Activated T-helper 9 cell treated with anti-CD3 and anti-CD28 coated beads, Interleukin-2, amount 50 U/mL, for 16 hours (primary cell): ENCODE measurements at places on chromosomes 7 and 10.

DNA sequence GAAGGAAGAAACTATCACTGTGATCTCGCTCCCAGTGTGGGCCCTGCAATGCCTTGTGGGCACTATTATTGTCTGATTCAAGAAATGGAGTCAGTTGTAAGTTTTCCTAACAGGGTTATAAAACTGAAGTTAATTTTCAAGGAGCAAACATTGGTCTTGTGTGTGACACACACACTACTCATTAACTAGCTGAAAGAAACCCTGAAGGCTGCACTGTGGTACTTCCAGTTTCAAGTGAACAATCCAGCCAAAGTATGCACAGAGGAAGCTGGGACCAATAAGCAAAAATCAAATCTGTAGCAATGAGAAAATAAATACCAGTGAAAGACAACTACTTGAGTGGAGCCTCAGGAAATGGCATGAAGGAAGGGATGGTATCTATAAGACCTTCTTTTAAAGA is 506.6 kb upstream of the POT1 start:
- no peak for DNase-seq

- DNase-seq, result no peak
Measured at GRCh38 chr10:112810711-112811151, 139.3 kb upstream of the TCF7L2 start.

DNA sequence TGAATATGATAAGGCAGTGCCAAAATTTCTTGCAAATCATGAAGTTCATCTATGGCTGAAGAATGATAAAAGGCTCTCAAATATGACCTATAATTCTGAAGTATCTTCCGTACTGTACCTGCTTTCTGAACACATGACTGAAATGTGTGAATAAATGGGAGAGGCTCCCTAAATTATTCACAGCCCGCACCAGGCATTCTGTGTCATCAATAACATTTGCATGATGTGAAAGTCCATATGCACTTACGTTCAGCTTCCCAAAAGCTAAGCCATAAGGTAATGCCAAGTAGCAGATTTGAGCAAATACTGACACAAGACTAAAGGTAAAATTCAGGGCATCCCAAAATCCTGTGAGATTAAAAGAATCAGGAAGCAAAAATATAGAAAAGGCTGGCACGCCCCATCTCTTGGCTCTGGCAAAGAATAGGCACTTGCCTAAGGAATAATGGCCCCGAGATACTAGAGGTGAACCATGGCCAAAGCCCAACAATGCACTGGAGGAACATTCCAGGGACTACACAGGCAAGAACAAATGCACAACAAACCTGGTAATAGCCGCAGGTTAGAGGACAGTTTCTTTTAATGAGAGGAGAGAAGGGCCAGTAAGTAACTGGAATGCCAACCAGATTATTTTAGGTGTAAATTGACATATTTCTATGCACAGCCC is 280.5 kb downstream of the IPMK start:
- DNase-seq, result no peak

DNA sequence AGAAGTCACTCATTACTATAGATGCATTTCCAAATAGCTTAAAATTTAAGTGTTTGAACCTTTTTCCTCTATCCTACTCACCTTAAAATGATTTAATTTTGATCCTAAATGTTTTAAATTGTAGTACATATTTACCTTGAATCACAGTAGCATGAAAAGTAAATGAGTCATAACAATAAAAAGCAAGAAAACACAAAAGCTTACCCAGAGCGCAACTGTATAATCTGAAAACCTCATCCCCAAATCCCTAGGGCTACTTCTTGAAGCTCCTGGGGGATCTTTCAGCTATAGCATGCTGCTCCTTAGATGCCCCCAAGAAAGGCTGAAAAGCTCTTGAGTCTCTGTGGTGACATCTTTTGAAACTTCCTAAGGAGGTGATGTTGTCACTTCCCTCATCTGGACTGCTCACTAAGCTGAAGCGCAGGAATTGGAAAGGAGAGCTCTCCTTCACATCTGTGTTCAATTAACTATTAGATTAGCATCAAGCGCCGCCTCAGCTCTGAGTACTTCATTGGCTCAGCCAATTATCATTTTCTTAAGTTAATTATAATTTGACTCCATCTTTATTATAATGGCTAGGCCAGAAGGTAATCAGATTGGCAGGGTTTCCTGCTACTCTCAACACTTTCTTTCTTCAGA is 60.2 kb downstream of the SEMA3E start:
- DNase-seq, result no peak

- DNase-seq, result no peak
Measured at GRCh38 chr10:5532618-5533097, 7.9 kb downstream of the CALML3 start.

GRCh38 chr7:93992421-93993110 is 11.6 kb downstream of the BET1 start:
- no peak for DNase-seq

DNA sequence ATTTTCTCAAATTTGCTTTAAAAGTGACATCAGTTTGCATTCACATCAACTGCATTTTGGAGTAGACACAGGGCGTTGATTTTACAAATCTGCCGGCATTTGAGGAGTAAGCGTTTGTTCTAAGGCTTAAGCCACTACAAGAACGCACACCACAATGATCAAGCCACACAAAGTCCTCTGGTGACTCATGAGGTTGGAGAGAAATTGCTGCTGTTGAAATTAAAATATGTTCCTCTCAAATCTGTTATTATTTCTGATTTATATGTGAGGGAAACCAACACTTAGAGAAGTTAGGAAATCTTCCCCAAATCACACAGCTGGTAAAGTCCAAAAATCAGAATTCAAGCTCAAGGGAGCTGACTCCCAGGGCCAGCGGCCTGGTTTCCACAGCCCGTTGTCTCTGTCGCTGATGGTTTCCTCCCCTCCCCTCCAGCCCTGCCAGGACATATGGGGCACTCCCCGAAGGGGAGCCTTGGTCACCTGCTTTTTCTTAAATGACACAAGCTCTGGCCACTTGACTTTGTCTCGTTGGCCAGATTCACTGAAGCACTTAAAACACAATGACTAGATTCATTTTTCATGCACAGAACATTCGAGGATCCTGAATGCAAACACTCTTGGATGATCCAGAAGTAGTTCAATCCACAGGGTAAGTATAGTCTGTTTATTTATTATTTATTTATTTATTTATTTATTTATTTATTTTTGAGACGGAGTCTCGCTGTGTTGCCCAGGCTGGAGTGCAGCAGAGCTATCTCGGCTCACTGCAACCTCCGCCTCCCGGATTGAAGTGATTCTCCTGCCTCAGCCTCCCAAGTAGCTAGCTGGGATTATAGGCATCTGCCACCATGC is 29.2 kb upstream of the KLF6 start:
- no peak for DNase-seq

DNA sequence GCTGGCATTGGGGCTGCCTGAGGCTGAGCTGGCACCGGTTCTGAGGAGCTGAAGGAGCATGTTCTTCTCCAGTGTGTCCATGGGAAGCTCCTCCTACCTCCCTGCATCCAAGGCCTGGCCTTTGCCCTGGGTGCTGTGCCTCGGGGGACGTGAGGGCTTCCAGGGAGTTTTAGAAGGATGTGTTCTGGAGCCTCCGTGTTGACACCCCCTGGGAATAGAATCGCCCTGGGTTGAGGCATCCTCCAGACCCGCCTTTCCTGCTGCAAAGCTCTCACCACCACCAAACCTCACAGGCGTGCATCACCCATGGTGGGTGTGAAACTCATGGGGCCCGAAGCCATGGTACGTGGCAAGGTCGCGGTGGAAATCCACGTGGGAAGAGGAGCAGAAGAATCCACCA is 95.4 kb downstream of the DYNC2I1 start:
- no peak for DNase-seq

DNA sequence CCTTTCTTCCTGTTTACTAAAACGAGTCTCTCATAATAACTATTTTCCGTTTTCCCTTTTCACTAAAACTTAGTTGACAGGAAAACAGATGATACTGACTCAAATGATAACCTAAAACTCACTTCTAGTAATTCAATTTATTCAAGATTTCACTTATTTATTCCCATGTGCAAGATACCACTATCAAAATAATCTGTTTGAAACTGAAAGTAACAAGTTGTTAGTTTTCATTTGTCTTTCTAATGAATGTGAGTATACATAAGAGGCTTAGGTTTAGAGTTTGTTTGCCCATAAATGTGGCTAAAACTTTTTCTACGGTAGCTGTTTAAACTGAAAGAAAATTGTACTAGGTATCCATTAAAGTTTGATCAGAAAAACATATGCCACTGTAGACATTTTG is 314.9 kb upstream of the STEAP1 start:
- no peak for DNase-seq

GRCh38 chr7:92813390-92814024 is 22.9 kb downstream of the CDK6 start:
- DNase-seq, result no peak

GRCh38 chr7:34454381-34454780 is 203.6 kb upstream of the NPSR1 start:
- no peak for DNase-seq

- DNase-seq, result no peak
Measured at GRCh38 chr10:10855151-10855581, 162.5 kb upstream of the CELF2 start.

DNA sequence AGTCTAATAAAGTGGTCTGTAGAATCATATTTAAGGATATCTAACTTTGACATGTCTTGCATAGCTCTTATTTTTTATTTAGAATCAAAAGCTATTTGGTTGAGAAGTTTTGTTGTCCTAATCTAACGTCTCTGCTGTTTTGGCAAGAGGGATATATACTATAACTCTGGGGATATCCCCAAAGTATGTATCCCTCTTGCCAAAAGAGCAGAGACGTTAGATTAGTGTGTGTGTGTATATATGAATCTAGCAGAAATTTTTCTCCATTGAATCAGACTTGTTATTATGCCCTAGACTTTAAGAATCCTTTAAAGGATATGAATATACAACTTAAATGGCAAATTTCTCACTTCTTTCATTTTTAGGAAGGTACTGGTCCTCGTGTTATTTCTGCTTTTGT is 9.6 kb downstream of the SMC3 start:
- no peak for DNase-seq

GRCh38 chr10:50512743-50513416 is 110.9 kb downstream of the SGMS1 start:
- no peak for DNase-seq

- no peak for DNase-seq
Measured at GRCh38 chr7:100413889-100414288, 14.6 kb downstream of the ZCWPW1 start.

DNA sequence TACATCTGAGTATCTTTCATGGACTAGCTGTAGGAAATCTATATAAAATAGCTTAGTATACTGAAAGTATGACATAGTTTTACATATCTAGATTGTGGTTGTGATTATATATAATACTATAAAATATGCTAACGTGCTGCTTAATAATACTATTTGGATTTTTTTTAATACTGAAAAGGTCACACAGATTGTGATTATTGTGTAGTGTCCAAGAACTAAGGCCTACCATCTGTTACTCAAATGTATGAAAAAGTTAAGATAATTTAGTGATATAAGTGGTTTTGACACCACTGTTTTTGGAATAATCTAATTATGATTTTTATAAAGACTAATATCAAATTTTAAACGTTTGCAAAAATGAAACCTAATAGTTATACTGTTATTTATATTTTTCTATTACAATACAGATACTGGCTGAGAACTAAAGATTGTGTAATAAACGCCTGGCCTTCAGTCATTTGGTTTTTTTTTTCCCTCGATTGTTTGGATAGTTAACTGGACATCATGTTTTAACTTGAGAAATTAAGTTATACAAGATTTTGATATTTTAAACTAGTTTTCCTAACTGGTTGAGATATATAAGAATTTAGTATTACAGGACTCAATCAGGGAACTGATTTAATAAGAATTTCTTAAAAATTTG is 12.6 kb downstream of the PTEN start:
- no peak for DNase-seq

DNA sequence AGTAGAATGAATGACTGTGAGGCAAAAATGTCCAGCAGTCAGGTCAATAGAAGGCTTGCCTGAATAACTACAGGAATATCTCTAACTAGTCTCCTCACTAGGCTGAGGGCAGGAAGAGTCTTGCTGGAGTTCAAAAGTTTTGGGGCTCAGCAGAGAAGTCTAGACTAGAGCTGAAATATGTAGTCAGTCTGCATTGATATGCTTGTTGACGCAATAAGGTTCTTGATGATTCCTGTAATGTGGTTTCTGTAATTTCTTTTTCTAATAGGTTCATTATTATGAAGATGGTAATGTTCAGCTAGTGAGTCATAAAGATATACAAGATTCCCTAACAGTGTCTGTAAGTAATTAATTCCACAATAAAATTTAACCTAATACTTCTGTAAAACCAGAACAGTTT is 41.5 kb upstream of the ST7 start:
- DNase-seq, result no peak

DNA sequence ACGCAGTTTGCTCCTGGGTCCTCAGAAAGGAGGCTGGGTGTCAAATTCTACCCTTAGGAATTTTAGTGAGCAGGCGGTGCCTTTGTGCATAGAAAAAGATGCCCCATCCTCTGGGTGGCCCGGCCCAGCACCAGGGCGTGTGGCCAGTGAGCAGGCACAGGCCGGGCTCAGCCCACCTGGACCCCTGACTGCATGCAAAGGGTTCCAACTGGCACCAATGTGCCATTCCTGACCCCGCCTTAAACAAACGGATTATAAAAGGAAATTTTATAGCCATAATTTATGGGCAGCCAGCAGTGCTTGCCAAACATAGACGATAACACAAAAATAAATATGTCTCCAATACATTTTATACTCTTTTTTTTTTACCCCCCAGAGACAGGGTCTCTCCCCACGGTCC is 40.1 kb upstream of the GNA12 start:
- no peak for DNase-seq

- no peak for DNase-seq
Measured at GRCh38 chr7:21507627-21508343, 35.1 kb upstream of the DNAH11 start.

DNA sequence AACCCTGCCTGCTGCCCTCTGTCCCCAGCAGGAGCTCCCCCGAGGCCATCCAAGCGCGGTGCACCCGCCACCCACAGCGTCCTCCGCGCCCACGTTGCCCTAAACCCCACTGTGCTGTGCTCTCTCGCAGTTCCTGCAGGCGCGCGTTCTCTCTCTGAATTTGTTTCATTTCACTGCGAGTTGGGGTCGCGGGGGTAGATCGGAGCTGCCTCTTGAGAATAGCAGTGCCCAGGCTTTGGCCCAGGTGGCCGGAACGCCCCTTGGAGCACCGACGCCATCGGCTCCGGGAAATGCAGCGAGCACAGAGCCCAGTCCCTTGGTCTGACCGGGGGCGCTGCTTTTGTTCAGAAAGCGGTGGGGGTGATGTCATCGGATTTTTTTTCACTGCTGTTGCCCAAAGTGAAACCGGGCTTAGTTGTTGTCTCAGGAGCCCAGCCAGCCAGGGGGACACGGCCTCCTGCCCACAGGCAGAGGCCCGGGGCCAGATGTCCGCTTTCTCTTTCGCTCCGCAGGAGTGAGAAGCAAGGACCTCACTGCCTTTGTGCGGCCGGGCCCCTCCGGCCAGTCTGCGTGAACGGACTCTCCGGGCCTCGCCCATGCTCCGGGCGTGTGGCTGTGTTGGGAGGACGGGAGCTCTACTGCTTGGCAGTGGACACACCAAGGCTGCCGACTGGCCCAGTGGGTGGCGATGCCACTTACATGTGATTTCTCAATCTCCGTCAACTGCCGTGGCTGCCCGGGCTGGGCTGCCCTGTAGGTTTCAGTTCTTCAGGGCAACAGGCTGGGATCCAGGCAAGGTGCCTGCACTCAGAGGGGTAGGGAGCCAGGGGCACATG is 43.1 kb downstream of the FOXK1 start:
- DNase-seq, result peak; percentile 15
